ENCODE measurements at places on chromosomes 12 and 14.

DNA sequence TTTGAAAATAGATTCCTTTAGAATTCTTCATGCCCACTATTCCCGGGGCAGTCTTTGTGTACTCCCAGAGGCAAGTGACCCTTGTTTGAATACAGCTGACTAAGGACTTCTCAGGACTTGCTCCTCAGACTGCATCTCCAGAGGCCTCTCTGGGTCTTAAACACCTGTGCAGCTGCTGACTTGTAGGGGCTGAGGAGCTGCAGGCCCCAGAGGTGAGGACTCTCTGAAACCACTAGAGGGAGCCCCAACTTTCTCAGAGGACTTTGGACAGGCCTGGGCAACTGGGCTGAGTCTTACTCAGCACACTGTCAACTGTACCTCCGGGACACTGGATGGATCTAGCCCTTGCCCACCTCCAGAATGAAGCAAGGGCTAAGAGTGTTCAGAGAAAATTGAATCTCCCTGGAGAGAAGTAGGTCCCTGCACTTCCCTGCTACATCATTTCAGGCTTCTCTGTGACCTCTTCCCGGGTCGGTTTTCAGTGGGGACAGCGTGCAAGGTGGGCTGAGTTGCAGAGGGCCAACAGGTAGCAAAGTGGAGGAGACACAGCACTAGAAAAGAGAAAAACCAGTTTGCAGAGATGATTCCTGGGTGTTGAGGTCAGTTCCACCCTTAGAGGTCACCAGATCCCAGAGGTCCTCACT is 164.6 kb downstream of the TMEM117 start:
- peak; percentile 53 for DNase-seq

DNA sequence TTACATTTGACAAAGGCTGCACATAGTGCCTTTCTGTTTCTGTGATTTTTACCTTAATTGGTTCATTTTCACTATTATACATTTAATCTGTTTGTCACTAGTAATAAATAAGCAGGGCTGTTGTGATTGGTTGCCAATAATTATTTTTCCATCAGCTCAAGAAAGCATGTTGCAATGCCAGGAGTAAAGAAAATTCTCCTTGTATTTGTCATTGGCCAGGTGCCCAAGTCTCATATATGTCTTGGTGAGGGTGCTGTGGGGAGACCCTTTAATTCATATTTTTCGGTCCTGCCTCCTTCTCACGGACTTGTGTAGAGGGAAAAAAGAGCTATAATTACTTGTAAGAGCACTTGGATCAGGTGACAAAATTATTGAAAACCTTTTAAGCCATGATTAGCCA is 108.0 kb downstream of the KITLG start:
- no peak for DNase-seq

DNA sequence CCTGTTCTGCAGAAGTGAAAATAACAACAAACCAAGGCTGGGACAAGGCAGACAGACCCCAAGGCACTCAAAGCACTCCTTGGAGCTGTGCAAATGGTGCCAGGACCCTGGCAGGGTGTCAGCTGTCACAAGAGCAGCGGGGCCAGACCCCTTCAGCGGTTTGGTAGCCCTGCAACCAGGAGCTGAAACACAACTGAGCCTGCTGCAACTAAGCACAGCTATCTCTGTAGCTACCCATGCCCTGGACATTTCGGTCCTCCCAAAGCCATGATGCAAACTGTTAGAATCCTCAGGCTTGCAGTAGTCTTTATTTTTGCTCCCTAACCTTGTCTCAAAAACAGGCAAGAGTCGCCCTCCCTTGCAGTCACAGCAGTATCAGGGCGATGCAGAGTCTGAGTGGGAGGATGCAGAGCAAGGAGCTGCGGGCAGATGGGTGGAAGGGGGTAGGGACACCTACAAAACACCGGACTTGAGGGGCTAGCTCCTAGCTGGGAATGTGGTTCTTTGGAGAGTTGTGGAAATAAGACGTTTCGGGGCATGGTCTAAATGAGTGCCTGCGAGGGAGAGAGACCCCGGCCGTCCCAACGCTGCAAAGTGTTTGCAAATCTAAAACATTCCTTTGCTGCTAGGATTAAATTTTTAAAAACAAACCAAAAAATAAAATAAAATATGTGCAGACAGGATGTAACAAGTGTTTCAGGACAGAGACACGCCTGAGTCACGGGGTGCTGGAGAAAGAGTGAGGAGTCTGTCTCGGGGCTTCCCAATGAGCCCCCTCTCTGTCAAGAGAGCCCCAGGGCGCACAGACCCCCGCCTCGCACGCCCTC is 1.0 kb downstream of the NUAK1 start:
- peak; percentile 30 for DNase-seq

DNA sequence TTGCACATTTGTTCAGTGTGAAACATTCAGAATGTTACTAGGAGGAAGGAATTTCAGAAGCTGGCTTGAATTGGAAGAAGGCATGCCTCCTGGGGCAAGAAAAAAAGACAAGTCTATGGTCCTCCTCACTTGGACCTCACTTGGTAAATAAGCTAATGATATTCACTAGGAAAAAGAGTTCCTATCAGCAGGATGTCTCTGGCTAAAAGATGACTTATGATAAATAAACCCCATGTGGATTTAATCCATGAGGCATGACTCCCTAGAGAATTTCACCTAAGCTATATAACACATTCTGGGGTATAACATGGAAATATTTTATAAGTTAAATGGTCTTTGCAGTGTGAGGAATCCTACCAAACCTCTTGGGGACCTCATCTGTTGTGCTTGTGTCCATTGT is 199.9 kb downstream of the LRIG3 start:
- DNase-seq, result no peak

- DNase-seq, result no peak
Measured at GRCh38 chr12:54998958-54999510, 14.5 kb upstream of the TESPA1 start.

DNA sequence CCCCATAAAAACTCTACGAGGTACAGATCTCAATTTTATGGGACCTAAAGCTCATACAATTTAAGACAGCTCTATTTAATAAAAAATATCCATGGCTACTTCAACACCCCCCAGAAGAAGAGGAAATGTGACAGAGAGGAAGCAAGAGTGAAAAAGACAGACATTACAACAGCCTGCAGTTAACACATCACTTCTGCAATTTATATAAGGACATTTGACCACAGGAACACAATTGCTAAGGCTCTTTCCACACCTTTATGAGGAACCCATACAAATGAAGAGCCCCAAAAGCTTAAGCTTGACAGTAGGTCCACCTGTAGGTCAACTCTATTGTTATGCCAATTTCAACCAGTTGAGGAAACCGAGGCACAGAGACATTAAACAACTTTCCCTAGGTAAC is 5.6 kb downstream of the OR10P1 start:
- DNase-seq, result no peak

- DNase-seq, result no peak
Measured at GRCh38 chr14:71625891-71626701, 306.1 kb upstream of the RGS6 start.

DNA sequence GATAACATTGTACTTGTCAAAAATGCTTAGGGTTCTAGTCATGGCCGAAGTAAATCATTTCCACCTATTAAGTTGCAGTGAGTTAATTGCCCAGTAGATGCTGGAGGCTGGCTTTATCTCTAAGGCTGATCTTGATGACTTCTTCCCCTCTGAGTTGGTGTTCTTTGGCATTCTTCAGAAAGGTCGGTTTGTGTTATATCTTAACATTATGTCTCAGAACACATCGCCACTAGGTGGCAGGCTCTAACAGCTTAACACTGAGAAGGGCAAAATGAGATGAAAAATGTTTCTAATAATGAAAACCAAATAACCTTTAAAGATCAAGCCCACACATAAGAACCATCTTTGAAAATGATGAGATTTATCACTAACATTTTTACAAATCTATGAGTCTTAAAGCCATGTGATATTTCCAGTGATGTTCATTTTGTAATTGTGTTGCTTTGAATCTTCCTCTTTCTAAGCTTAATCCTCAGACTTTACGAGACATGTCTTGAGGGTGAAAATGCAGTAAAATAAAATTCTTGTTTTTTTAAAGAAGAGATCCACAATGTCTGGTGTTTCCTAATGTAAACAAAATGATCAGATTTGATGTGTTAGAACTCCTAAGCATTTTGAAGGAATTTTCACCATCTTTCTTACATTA is 28.6 kb downstream of the SUDS3 start:
- peak; percentile 87 for DNase-seq

DNA sequence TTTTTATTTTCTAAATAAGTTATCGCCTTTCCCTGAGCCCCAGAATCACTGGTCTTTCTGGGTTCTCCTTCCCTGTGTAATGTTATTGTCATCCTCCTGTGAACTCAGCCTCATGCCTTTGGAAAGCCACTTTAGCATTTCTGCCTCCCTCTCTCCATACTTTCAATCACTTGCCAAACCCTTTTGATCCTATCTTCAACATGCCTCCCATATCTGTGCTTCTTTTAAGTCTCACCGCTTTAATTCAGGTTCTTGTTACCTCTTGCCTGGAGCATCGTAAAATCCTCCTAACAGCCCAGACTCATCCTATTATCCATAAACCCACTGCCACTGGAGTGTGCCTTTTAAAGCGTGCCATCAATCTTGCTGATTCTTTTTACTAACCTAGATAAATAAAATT is 321.8 kb downstream of the BMP4 start:
- DNase-seq, result no peak

GRCh38 chr12:25054783-25055144 is 105.9 kb upstream of the BCAT1 start:
- no peak for DNase-seq

- no peak for DNase-seq
Measured at GRCh38 chr12:20000229-20000849, 368.0 kb upstream of the PDE3A start.

GRCh38 chr14:23831596-23831995 is 122.0 kb upstream of the DHRS4 start:
- DNase-seq, result no peak

DNA sequence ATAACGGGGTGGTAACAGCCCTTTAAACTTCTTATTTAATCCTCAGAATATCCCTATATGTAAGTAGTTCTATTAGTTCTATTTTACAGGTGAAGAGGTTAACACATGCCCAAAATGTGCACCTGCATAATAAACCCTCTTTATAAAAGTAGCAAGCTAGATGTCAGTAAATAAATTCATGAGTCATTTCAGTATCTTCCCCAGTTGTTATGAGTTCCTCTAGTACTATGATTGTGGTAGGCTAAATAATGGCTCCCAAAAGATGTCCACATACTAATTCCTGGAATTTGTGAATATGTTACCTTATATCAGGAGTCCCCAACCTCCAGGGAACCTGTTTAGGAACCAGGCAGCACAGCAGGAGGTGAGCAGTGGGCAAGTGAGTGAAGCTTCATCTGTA is 106.5 kb downstream of the TMTC3 start:
- DNase-seq, result no peak

DNA sequence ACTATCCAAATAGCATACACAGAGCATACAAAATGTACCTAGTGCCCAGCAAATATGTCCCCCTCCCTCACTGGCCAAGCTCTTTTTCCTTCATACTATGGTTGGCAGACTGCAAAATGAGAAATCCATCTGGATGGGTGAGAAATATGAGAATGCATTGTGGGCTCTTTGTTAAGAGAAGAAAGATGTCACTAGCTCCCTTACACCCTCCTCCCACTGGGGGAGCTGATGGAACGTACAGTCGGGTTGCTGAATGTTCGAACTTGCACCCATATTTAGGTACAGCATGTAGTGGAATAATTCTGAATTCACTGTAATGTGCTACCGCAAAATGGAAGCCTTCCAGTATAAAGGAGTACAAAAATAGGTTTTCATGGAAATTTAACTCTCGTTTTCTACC is 377.4 kb downstream of the GRIN2B start:
- no peak for DNase-seq

DNA sequence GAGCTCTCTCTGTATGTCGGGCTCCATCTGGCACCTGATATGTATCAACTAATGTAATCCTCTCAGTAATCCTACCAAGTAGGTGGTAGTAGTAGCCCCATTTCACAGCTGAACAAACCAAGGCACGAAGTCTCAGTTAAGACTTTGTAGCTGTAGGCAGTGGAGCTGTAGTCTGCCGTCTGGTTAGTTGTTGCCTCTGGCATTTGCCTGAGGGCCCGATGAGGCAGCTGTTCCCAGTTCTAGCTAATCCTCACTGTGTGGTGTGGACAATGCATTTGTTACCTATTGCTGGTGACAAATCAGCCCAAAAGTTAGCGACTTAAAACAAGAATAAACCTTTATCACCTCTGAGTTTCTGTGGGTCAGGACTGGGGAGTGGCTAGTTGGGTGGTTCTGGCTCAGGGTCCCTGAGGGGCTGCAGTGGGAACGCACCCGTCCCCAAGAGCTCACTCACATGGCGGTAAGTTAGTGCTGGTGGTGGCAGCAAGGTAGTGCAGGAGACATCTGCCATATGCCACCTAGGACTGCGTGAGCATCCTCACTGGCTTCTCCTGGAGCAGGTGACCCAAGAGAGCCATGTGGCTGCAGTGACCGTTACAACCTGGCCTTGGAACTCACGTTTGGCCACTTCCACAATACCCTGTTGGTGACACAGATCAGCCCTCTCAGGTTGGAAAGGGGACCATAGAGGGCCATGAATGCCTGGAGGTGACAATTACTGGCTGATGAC is 5.6 kb downstream of the AACS start:
- DNase-seq, result no peak

DNA sequence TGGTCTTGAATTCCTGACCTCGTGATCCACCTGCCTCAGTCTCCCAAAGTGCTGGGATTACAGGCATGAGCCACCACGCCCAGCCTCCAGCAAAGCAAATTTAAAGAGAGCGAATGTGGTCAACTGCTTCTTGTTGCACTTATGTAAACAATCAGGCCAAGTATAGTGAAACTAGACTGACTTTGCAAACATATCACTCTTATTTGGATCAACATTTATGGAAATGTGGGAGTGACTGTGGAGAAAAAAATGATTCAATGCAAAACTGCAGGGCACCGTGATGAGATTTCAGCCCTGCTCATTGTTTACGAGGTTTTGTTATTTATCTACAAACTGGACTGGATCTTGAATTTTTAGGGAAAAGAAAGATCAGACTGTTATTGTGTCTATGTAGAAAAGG is 28.1 kb downstream of the TMEM121 start:
- no peak for DNase-seq

- no peak for DNase-seq
Measured at GRCh38 chr12:8813572-8814357, 8.7 kb upstream of the A2ML1 start.

- DNase-seq, result no peak
Measured at GRCh38 chr14:85308531-85309300, 221.2 kb upstream of the FLRT2 start.

DNA sequence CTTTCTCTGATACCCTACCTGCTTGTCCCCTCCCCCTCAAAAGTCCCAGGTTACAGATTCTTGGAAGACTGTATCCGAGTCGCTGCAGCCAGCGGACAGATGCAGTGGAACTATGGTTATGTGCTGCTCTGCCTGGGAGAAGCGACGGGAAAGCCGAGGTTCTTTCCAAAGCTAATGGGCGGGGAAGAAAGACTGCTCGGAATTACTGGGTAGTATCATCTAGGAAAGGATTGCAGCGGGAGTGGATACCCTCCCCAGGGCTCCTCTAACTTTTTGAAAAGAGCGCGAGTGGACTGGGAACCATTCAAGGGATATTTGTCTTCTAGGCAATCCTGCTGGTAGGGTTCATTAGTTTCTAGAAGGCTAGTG is 1.4 kb downstream of the PTHLH start:
- peak; percentile 25 for DNase-seq

GRCh38 chr12:75578546-75578945 is 67.1 kb upstream of the KRR1 start:
- DNase-seq, result no peak
